ENCODE measurements at places on chromosomes 16 and 17.

DNA sequence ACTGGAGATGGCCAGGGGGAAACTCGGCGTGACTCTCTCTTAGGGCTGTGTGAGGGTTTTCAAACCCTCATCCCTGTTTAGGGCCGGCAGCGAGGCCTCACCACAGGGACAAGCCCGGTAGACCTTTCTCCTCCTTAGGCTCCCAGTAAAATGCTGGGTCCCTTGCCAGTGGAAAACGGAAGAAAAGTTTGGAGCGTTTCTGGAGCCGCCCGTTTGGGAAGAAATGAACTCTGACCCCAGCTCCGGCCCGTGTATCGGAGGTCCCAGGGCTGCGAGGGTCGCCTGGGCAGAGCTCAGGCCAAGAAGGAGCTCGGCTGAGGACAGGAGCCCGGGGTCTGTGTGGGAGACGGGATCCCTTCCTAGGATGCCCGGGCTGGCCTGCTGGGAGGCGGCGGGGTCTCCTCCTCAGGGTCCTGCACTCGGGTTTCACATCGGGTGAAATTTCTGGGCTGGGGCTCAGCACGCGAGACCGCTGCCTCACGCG lies 23.2 kb downstream of the ZNF213 start:
- peak; percentile 54 for DNase-seq

- DNase-seq = no peak
These were observed 14.2 kb downstream of the LGALS3BP start for GRCh38 chr17:78965491-78965924.

DNA sequence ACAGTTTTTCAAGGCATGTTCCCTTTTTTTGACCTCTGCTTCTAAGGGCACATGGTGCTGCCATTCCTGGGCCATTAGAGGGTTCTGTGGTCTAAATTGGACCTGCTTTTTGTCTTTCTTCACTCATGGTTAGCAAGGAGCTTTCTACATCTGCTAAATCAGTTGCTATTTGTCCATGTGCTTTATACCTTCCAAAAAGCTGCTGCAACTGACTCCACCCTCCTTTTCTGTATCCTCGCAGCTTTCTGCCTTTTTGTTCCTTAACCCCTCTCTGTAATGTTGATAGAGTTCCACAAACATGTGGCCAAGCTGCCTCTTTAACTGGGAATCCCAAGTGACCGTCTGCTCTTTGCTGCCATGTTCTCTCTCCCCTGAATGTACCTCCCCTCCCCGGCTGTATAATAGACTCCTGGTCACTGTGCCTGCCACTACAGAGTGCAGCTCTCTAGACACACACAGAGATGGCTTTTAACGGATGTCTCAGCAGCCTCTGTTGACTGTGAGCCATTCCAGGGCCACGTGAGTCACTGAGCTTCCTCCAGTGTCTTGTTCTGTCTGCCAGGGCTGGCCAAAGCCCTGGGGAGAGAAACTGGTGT lies 57.4 kb upstream of the TEKT3 start:
- DNase-seq = no peak

DNA sequence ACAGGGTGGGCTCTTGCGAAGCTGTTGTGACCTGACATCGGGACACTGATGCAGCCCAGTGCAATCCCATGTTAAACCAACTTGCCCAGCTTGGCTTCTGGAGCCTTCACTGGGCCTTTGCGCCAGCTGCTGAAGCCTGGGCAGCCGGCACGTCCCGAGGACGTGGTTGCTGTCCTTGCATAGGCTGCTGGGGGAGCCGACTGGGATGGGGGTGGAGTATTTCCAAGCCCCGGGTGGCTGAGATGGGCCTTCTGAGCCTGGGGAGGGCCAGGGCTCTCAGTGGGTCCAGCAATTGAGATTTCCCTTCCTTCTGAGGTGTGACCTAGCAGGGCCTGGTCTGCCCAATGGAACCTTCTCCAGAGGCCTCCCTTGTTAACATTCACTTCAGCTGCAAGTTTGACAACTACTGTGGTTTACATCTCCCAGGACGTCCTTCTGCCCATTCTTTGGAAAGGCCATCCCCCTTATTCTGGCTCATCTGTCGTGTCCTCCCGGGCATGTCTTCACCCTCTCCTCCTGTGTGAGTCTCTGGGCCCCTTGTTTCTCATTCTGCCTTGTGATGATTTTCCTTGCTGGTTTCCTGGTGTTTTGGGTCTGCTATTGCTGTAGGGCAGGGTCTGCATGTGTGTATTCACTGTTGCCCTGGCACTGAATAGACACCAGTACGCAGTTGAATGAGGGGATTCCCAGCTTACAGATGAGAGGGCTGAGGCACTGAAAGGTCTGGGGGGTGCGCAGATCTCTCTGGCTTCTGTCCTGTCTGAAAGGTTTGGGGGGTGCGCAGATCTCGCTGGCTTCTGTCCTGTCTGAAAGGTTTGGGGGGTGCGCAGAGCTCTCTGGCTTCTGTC lies 34.4 kb downstream of the HAPSTR1 start:
- no peak for DNase-seq

DNA sequence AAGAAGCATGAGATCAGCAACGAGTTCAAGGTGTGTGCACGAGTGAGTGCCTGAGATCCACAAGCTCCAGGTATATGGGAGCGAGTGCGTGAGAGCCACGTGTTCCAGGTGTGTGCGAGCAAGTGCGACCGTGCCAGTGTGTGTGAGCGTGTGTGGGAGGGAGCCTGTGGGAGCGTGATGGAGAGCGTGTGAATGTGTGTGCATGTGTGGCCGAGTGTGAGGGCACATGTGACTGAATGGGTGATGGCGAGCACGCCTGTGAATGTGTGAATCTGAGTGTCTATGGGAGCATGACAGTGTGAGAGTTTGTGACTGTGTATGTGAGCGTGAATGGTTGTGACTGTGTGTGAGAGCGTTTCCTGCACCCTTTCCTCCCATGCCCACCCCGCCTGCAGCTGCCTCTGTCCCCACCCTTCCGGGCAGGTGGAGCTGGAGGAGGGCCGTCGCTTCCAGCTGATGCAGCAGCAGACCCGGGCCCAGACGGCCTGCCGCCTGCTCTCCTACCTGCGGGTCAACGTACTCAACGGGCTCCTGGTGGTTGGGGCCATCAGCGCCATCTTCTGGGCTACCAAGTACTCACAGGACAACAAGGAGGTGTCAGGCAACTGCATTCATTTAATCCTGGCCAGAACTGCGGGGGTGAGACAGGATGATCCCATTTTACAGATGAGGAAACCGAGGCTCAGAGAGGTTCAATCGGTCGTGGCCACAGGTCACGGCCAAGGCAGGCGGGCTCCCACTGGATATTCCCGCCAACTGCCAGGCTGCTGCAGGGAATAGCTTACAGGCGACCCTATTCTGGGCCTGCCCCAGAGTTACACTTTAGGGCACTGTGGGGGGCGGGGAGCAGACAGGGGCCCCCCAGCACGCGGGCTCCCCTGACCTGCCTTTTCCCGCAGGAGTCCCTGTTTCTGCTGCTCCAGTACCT lies 3.7 kb downstream of the TMC8 start:
- DNase-seq = peak; percentile 79

DNA sequence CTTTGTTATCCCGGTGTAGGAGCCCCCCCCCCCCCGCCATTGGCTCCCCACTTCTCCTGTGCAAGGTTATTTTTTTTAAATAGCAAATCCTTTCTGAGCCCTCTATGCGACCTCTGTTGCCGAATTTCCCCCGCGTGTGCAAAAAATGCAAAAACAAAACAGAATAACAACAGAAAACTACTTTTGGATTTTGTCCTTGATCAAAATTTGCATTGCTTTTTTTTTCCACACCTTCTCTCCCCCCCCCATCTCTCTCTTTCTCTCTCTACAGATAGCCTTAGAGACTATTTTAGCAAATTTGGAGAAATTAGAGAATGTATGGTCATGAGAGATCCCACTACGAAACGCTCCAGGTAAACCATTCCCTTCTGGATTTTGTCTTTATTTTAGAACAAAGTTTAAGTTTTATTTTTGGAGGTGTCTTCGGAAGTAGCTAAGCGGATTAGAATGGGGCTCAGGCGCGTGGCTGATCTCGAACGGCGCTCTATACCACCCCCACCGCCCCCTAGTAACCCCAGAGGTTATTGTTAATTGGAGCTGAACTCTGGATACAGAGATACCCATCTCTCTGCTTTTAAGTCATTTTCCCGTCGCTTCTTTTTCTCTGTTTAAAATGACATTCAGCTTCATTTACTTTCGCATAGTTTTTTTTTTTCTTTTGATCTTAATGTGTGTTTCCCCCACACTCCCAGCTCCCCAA lies 1.0 kb downstream of the MSI2 start:
- no peak for DNase-seq

- DNase-seq = no peak
These were observed 746 bp upstream of the TMEM132E start for GRCh38 chr17:34578656-34579016.

DNA sequence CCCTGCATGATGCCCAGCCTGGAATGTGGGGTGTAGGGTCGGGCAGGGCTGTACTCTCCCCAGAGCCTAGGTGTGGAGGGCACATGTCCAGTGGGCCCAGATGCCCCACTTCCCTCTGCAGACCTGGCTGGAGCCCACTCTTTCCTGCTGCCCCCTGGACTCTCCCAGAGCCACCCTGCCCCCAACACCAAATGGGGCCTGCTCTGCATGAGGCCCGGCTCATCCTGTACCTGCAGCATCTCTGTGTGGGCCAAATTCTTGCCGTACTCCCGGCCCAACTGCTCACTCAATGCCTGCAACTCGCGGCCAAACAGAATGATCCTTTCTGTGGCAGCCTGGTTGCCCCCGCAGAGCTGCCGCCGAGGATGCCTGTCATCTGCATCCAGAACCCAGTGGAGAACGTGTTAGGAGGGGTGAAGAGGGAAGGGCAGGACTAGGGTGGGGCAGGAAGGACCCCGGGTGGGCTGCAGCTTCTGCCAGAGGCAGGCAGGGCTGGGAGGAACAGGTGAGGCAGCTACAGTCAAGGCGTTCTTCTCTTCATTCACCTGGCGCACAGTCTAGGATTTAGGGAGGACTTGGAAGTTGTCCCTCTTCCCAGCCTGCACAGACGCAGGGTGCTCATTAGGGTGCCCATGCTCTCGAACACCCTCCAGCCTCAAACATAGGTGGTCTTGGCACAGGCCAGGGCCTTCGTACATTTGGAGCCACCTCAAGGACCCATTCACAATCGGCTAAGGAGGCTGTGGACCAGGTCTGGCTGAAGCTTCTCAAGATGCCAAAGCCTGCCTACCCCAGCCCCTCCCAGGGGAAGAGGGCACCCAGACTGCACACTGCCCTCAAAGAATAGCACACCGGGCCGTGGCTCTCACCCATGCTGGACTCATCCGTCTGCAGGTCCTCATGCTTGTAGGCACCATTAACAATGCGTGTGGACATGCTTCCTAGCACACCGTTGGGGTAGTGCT lies 8.7 kb upstream of the GFOD2 start:
- DNase-seq = no peak

DNA sequence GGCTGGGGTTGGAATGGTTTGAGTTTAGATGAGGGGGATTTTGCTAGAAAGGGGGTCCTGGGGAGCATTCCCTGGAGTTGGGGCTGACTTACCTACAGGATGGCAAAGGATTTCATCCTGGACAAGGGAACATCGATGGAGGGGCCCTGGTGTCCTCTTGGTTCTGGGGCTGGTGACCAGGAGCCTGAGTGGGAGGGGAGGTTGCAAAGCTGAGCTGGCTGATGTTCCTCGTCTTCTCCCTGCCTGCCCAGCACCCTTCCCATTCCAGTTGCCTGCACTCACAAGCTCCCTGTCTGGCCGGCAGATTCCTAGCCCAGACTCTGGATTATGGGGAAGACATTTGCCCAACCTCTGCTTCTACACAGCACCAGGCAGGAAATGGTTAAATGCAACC lies 37.2 kb downstream of the ITGAE start:
- DNase-seq = no peak

DNA sequence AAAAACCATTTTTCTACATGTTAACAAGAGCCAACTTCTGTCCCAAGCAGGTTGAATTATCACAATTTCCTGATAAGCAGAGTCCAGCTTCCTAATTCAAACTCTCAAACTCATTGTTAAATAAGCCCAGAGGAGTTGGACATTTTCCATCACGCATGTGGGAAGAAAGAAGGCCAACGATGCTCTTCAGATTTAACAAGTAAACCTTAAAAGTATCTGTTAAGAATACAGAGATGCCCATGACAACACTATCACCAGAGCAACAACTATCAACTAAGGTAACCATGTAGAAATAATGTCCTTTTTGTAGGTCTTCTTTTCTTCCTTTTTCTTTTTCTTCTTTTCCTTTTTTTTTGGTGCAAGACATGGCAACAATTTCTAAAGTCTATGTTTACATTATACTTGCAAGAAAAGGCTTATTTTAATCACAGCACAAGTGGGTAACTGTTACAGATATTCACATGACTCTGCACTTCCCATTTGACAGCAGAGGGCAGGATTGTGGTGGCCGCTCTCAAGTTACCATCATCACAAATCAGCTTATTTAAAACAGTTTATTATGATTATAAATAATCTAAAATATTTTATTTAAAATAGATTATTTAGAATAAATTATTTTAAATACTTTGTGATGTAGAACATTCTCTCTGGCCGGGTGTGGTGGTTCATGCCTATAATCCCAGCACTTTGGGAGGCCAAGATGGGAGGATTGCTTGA lies 35.7 kb upstream of the DHRS7B start:
- DNase-seq = no peak

- no peak for DNase-seq
These were observed 78.0 kb downstream of the KNOP1 start for GRCh38 chr16:19639986-19640421.

DNA sequence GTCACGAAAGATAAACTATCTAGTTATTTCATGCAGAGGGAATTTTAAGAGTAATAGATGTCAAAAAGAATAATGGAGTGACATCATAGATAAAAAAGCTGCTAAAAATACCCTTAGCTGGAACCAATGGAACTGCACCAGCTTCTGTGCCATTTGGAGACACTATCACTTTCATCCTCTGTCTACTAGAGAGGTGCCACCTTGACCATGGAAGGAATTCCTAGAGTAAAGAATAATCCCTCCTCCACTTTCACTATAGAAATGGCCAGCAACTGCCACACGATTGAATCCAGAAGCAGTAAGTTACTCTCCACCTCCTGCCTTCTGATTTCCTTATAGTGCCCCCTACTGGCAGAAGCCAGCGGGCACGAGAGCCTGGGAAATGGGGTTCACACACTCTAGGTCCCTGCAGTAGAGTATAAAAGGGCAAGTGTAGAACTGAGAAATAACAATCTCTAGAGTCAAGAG lies 2.8 kb upstream of the ALDH3A2 start:
- DNase-seq = peak; percentile 72

DNA sequence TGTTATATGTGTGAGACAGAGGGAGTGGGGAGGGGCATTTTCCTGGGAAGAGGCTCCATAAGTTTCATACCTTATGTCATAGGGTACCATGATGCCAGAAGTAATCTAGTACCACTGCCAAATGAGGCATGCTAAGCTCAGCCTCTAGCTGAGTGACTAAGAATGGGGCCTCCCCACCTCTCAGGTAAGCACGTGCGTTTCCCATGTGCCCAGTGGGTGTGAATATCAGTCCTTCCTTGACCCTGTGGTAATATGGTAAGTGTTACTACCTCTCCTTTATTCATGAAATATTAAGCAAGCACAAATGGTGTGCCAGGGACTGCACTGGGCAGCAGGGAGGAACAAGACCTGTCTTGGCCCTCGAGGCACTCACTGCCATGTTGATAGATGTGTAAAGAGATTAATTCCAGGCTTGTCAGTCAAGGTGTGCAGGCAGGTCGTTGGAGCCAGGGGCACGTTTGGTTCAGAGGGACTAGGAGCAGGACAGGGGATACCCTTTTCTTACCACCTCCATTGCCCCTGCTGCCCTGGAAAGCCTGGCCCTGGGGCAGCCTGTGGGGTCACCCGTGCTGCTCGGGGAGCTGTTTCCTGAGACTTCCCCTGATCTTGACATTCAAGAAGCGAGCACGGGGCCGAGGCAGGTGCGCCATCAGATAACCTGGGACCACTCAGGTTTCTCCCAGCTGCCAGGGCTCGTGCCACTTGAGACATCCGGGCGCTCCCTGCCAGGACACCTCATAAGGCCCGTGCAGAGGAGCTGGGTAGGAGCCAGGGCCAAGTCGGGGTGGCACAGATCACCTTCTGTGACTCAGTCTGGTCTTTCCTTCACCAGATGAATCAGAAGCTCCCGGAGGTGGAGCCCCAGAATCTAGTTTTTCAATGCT lies 8.8 kb downstream of the RSAD1 start:
- no peak for DNase-seq

All from GM13977 (cell line).